ENCODE measurements at places on chromosomes 16 and 17.

DNA sequence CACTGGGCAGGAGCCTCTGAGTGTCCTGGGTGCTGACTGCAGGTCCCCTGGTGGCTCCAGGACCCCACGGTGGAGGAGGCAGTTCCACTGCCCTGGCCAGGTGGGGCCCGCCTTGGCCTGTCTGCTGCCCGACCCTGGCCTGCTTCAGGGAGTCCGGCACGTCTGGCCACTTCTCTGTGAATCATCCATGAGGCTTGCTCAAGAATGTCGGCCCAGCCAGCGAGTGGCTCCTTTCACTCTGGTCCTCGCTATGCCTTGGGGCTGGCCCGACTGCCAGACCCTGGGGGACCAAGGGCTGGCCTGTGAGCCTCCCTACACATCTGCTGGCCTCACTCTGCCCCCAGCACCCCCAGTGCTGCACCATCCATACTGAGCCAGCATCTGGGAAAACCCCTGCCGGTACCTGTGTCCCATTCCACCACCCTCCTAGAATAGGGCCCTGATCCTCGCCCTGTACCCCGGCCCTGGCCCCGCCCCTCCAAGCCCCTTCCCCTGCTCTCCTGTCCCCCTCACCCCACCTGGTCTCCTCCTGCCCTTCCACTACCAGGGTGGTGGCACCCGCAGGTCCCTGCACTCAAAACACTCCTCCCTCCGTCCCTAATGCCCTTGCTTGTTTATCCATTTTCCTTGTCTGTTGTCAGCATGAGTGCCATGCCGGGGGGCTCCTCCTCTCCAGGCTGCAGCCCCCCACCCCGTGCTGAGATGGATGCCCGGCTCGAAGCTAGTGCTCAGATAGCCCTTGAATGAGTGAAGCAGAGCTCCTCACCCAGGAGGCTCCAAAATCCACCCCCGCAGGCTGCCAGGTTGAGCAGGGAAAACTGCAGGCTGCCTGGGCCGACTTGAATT is 35.5 kb downstream of the ADCY7 start:
- no peak for DNase-seq

GRCh38 chr17:3485481-3486068 is 9.8 kb downstream of the ASPA start:
- no peak for DNase-seq

DNA sequence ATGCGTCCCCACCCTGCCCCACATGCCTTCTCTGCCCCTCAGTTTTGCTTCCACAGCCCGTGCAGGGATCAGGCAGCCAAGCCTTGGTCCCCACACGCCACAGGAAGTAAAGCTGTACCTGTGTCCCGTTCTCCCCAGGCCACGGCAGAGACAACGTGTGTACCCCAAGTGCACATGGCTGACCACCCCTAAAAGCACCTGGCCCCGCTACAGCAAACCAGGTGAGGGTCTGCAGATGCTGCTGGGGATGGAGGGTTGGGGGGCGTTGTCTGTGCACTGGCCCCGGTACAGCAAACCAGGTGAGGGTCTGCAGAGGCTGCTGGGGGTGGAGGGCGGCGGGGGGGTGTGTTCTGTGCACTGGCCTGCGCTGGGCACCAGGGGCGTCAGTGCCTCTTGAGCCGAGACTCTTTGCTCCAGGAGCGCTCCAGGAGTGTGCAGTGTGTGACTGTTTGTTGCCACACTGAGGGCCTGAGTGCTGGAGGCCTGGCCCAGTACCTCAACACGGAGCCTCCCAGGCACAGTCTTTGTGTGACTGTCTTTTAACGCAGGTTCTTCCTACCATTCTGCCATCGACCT is 18.8 kb downstream of the TCF25 start:
- no peak for DNase-seq

GRCh38 chr16:78122774-78123315 is 23.4 kb downstream of the WWOX start:
- DNase-seq: no peak

GRCh38 chr16:1002399-1003166 is 21.0 kb downstream of the SOX8 start:
- DNase-seq: no peak

- no peak for DNase-seq
Measured at GRCh38 chr16:55399911-55400310, 75.9 kb downstream of the IRX6 start.

DNA sequence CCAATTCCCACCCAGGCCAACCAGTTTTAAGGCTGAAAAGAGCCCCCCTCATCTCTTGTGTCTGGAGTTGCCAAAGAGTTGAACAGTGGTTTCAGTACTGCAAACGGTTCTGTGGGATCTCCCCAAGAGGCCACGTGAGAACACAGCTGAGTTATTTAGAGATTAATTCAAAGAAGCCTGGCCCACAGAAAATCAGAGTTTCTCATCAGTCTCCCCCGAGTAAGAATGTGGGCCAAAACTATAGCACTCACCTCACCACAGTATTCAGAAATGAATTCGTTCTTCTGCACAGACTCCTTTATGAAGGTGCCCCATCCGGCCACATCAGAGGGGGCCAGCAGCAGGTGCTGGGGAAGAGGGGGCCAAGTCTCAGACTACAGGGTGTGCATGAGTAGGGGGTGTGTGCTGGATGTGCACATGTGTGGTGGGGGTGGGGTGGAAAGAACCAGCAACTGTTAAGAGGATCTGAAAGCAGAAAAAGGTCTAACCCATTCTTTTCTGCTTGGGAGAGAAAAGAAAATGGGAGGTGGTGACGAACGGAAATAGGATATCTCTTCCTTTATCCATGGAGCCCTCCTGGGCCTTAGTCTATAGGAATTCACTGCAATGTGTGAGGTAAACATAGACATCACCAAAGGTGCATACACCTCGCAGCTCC is 22.6 kb downstream of the CNTNAP1 start:
- no peak for DNase-seq

DNA sequence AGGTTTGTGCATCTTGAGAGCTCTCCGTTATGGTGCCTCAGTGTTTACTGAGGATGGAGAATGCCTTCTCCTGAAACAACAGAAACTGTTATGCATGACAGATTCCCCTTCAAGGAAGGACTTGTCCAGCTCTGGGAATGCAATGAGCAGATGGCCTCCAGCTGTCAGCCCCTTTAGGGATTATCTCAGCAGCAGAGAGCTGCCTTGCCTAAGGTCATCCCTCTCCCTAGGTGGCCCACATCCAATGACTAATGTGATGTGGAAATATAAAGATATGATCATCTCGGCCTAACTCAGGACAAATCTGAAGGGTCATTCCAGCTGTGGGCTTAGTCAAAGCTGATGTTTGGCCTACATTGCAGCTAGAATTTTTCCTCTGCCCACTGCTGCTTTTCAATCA is 214.3 kb upstream of the N4BP1 start:
- no peak for DNase-seq

- DNase-seq: no peak
Measured at GRCh38 chr17:82952019-82952418, 112.2 kb upstream of the ZNF750 start.

- DNase-seq: no peak
Measured at GRCh38 chr17:68694791-68695485, 93.8 kb upstream of the FAM20A start.

- no peak for DNase-seq
Measured at GRCh38 chr16:77219437-77219836, 20.2 kb downstream of the SYCE1L start.

GRCh38 chr17:2416010-2416734 is 15.3 kb upstream of the MNT start:
- DNase-seq: peak; percentile 81

GRCh38 chr17:74831444-74832146 is 28.1 kb downstream of the GRIN2C start:
- DNase-seq: no peak

DNA sequence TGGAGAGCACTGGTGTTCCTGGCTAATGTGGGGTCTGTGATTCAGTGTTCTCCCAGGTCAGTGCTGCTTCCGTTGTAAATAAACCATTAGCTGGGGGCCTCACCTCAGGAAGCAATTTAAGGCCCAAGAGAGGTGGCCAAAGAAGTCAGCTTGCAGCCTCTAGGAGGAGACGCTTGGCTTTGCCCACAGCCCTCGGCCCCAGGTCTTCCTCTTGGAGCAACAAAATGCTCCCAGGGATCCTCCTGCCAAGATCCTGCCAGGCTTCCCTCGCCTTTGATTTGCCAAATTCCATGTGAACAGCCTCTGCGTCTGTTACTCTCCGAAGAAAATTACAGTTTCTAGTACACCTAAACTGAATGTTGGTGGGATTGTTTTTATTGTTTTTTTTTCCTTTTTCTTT is 62.4 kb upstream of the TBX2 start:
- no peak for DNase-seq

DNA sequence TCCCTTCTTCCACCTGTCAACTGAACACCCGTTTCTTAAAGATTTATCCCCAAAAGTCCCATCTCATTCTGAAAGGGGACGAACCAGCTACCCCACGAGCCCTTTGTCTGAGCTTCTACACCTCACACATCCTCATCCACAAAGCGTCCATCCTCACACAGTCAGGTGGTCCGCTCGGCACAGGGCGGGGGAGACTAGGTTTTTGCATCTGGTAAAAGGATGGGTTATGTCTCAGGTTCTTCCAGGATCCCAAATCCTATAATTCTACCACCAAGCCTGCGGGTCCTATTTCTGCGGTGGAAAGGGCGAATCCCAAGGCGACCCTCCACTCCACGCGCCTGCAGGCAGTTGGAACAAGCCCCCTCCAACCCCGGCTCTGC is 458 bp downstream of the GFOD2 start:
- no peak for DNase-seq

GRCh38 chr17:17164676-17165075 is 41.5 kb downstream of the PLD6 start:
- DNase-seq: no peak

- no peak for DNase-seq
Measured at GRCh38 chr16:23245268-23245667, 56.8 kb upstream of the SCNN1B start.

DNA sequence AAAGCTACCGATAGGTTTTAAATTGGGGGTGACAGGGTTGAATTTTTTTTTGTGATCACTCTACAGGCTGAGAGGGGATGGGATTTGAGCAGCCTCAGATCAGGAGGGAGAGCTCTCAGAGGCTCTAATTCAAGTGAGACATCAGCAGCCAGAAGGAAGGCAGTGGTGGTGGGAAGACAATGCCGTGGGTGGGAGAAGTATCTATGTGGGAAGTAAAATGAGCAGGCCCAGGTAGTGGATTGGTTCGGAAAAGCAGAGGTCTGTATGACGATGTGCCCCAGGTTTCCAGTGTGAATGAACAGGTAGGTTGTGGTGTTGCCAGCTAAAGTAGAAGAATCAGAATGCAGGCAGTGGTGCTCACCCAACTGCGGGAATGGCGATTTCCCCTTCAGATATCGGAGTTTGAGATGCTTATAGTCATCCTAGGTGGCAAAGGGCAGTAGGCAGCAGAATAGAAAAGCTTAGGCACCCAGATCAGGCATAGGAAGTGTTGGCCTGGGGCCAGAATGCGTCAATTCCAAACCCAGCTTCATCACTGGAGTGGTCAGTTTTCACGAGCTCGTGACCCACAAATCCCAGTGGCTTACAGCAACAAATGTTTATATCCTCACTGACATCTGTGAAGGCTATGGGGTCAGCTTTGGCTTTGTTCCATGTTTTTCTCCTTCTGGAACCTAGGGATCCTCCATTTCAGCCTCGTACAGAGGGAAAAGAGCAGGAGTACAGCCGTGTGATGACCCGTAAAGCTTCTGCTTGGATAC is 24.0 kb downstream of the MEOX1 start:
- no peak for DNase-seq

DNA sequence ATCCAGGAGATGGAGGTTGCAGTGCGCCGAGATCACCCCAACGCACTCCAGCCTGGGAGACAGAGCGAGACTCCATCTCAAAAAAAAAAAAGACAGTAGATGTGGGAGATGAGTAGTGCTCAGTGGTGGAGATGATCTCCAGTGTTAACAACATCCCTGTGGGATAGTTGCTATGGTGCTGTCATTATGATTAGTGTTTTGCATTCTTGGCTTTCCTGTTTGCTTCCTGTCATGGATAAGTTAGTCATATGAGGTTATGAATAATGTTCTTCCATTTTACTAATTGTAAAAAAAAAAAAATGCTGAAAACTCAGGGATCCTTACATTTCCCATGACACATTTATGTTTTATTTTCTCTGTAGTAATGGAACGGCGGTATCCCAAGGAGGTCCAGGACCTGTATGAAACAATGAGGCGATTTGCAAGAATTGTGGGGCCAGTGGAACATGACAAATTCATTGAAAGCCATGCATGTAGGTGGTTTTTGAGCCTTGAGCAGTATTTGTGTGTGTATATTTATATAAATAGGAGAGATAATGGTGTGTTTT is 24.5 kb upstream of the DUSP14 start:
- no peak for DNase-seq

Data from anterior cingulate cortex (tissue), 58 donors.